ENCODE measurements at places on chromosomes 1 and 21. TPM values are rescaled to one million over a fixed set of nuclear protein-coding genes. Genes with fewer than 3 reads are reported as not detected.

Gene F5
- not detected for total RNA-seq

Gene DIRAS3
- 4.0 TPM for total RNA-seq

Gene FLAD1
- 18.5 TPM for total RNA-seq

Gene ADCY10
- total RNA-seq: not detected

Gene AMY2A
- not detected for total RNA-seq
